ENCODE measurements at places on chromosomes 1 and 21.

- no peak for DNase-seq
These were observed 78.4 kb downstream of the KIF14 start for GRCh38 chr1:200542162-200542561.

GRCh38 chr1:224626042-224626441 lies 9.9 kb downstream of the CNIH3 start:
- DNase-seq, result no peak

DNA sequence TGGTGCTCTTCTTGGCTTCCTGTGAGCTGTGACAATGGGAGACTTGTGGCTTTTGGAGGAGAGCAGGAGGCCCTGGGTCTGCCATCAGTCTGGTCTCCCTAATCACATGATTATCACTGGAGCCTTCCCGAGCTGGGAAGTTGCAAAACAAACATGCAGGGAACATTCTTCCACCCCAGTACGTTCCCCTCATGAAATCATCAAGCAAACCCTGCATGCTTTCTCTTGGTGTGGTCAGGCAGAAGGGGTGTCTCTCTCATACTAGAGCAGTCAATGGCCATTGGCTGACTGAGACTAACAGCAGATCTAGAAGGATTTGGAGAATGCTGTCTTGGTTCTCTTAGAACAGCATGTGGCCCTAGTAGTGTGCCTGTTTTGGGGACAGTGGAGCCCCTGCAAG lies 111.2 kb downstream of the LIPI start:
- DNase-seq, result no peak

GRCh38 chr1:235068158-235069121 lies 60.2 kb downstream of the TOMM20 start:
- no peak for DNase-seq

- no peak for DNase-seq
These were observed 69.4 kb upstream of the VAV3 start for GRCh38 chr1:108034396-108034795.

GRCh38 chr1:156241926-156242325 lies at the start of gene BGLAP:
Gene BGLAP (plus strand): TSS chr1:156242184. CDS start chr1:156242232, 48 bp downstream.
- DNase-seq, result no peak

GRCh38 chr21:41242238-41242829 lies 74.3 kb upstream of the FAM3B start:
- no peak for DNase-seq

GRCh38 chr1:67947114-67947513 lies 103.3 kb downstream of the DIRAS3 start:
- DNase-seq, result peak; percentile 35

- DNase-seq, result no peak
These were observed 15.7 kb downstream of the TCEA3 start for GRCh38 chr1:23408797-23409290.

DNA sequence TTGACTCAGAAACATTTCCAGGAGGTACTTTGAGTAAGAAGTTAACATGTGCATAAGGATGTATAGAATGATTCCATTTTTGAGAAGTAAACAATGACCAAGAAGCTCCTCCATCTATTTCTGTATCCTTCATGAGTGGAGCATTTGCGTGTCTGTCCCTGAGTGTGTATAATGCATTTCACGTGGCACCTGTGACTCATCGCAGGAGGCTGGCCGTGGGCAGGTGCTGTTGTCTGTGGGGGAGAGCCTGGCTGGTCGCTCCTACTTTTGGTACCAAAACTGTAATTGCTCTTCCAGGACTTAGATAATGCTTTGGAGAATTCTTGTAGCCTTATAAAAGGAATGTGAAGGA lies 16.5 kb downstream of the SLC37A1 start:
- no peak for DNase-seq

DNA sequence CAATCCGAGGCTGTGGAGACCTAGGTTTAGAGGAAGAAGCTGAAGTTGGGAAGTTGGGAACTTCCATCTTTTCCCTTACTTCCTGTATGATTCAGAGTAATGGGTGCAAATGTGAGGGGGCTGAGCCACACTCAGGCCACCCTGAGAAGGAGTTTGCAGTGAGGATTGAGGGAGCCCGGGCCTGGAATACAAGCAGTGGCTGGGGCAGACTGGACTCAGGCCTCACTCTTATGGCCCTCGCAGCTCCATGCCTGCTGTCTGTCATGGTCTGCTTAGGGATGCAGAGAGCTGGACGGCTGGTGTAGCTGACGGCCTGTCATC lies 73.7 kb upstream of the RAB4A start:
- DNase-seq, result no peak

GRCh38 chr1:208438112-208438699 lies 194.0 kb upstream of the PLXNA2 start:
- no peak for DNase-seq

GRCh38 chr1:116667575-116668105 lies at the start of gene IGSF3:
Gene IGSF3 (minus strand): TSS chr1:116667733. CDS start chr1:116666326, 1,407 bp downstream.
- peak; percentile 58 for DNase-seq

DNA sequence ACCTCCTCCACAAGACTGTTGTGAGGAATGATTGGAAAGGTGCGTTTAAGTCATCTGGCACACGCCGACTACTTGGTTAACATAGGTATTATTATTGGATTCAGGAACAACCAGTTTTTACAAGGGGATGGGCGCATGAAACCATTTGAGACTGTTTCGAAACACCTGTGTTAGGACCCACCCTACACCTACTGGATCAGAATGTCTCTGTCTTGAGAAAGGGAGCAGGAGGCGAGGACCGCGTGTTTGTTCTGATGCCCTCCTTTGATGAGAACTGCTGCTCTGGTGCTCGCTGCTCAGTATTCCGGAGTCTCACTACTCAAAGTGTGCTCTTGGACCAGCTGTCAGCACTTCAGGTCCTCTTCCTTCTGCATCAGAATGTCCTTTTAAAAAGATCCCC lies 7.3 kb downstream of the H6PD start:
- DNase-seq, result no peak

- DNase-seq, result no peak
These were observed 20.9 kb downstream of the ERICH3 start for GRCh38 chr1:74652711-74653139.

GRCh38 chr1:103337779-103338178 lies 187.7 kb upstream of the RNPC3 start:
- no peak for DNase-seq

DNA sequence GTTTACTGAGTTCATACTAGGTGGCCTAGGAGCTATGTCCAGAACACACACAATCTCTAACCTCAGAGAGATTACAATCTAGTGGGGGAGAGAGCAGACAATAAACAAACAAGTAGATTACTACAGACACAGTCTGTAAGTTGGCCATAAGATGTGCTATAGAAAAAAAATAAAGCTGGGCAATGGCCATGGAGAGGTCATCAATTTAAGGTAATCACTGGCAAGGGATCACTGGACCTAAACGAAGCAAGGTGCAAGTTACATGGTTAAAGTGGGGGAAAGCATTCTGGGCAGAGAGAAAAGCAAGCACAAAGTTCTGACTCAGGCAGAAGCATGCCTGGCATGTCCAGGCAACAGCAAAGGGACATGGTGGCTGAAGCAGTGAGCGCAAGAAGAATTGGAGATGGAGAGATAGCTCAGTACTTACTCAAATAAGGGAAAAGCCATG lies 147.0 kb downstream of the RERE start:
- no peak for DNase-seq

- peak; percentile 72 for DNase-seq
These were observed 436.5 kb upstream of the VAMP3 start for GRCh38 chr1:7334475-7335035.

DNA sequence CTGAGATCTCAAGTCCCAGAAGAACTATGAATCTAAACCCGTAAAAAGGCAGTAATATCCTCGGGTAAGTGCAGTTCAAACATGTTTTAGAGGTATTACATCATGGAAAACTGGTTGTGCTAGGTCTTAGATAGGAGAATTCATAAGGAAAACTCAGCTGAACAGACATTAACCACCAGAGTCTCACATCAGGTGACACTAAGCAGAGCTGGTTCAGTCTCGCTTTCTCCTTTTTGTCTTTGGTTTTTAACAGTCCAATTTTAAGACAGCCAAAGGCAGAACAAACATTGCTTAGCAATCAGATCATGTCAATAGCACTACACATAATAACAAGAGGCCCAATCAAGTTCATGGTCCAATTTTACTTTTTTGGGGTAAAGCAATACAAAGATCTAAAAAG lies 63.1 kb upstream of the MUTYH start:
- DNase-seq, result no peak

DNA sequence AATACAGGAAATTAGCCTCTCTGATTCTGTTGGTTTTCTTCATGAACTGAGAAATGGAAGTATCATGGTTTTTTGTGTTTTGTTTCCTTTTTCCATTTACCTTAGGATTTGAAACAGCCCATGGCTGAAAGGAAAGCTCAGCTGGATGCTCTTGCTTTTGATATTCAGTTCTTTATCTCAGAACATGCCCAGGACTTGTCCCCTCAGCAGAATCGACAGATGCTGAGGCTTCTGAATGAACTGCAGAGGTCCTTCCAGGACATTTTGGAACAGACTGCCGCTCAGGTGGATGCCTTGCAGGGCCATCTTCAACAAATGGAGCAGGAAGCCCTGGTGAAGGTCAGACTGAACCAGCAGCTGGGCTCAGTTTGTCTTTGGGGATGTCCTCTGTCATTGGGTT lies 142.4 kb downstream of the MACF1 start:
- DNase-seq, result no peak

DNA sequence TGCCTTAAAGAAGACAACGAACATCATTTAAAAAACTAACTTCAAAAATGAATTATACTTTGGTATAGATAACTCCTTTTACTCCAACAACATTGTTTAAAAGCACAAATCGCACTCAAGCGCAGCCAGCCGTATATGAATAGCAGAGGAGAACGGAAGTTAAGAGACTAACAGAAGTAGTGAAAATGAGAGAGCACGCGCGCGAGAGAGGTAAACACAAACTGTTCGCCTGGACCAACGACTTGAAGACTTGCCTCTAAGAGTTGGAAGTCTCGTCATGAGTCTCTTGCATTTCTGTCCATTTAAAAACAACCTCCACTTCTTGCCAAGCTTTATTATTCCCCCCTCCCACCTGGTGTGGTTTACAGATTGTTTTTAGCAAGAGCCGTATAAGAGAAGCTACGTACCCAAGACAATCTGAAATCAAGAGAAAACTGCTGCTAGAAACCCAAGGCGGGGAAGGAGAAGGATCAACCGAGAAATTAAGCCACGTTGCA lies 479 bp downstream of the SELENOF start:
- peak; percentile 61 for DNase-seq

DNA sequence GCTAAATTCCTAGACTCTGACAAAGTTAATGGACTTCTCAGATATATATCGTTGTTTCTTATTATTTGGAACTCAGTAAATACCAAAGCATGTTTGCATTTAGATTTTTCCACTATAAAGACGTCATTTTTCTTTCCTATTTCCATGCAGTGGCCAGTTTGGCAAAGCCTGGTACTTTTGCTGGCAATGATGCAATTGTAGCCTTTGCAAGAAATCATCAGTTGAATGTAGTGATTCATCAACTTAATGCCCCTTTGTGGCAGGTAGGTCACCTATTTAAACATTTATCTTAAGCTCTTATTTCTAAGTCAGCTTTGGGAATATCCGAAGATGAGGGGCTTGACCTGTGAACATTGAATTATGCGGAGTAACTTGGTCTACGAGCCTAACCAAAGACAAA lies 12.0 kb downstream of the OTUD3 start:
- DNase-seq, result no peak

DNA sequence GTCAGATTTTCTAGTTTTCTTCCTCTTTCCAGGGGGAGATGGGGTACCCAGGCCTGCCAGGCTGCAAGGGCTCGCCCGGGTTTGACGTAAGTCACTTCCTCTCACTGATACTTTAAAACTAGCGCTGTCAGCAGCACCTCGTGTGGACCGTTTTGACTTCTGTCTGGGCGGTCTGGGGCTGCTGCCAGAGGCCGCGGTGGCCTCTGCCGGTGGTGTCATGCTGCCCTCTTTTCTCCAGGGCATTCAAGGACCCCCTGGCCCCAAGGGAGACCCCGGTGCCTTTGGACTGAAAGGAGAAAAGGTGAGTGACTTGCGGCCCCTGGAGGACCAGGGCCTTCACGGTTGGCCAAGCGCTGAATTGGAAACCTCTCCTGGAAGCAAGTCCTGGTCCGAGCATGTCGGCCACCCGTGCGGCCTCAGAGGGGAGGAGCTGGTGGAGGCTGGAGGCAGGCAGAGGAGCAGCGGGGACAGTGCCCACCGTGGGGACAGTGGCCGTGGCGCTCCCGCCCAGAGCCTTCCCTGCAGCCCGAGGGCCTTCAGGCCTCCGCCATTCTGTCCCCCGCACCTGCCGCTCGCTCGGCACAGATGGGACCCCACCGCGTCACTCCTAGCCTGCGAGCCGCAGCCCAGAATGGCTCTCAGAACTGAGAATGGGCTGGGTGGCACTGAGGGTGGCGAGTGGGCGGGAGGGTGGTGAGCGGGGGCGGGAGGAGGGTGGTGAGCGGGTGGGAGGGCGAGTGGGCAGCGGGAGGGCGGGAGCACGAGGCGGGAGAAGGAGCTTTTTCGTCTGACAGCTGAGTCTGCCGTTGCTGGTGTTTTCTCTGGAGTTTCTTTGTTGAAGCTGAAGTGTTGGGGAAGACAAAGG lies 9.4 kb downstream of the COL6A1 start:
- no peak for DNase-seq

GRCh38 chr1:16286122-16286521 lies 49.1 kb upstream of the CPLANE2 start:
- no peak for DNase-seq

GRCh38 chr1:34777519-34778321 lies 3.3 kb upstream of the GJB3 start:
- DNase-seq, result no peak

GRCh38 chr1:24898909-24899439 lies 31.1 kb downstream of the RUNX3 start:
- no peak for DNase-seq

- no peak for DNase-seq
These were observed 17.1 kb downstream of the KCNJ6 start for GRCh38 chr21:37899146-37899545.

- no peak for DNase-seq
These were observed 169.7 kb upstream of the UBE2U start for GRCh38 chr1:64033667-64034220.

- no peak for DNase-seq
These were observed 62.0 kb downstream of the UMODL1 start for GRCh38 chr21:42133131-42133530.

DNA sequence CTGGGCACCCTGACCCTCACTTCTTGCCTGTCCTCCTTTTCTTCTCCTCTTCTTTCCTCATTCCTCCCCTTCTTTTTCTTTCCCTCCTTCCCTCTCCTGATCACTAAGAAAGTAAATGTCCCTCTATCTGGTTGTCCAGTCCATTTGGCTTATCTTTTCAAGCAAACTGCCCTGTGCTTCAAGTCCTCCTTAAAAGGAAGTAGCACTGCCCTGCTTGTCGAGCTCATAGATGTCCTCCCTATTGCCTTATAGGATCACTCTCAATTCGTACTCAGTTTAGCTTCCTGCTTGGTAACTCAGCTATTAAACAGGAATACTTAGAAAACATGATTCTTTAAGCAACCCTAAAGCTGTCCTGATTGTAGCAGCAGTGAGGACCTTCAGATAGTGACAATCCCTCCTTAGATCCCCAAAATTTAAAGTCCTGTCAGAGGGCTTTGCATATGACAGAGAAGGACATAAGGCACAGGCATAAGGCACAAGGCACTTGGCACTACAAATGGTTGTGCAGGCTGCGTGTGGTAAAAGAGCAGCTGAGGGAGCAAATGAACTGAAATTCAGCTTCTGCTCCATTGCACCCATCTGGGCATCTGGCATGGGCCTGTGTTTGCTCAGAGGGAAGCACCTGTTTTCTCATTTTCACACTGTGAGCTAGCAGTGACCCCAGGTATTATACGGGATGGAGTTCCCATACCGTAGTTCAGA lies 26.1 kb upstream of the SLAMF6 start:
- no peak for DNase-seq

- DNase-seq, result no peak
These were observed 109.7 kb downstream of the TGFBR3 start for GRCh38 chr1:91776068-91776794.

GRCh38 chr1:218525031-218525430 lies 179.9 kb downstream of the TGFB2 start:
- DNase-seq, result no peak

Measured in NCI-H1092 treated with DMSO at 0.1 percent for 48 hours (cell line).